Stimulated activated CD4-positive, alpha-beta T cell treated with anti-CD3 and anti-CD28 coated beads, Interleukin-15, amount 100 ng/mL, for 48 hours (primary cell): ENCODE measurements at places on chromosomes 1 and 21.

DNA sequence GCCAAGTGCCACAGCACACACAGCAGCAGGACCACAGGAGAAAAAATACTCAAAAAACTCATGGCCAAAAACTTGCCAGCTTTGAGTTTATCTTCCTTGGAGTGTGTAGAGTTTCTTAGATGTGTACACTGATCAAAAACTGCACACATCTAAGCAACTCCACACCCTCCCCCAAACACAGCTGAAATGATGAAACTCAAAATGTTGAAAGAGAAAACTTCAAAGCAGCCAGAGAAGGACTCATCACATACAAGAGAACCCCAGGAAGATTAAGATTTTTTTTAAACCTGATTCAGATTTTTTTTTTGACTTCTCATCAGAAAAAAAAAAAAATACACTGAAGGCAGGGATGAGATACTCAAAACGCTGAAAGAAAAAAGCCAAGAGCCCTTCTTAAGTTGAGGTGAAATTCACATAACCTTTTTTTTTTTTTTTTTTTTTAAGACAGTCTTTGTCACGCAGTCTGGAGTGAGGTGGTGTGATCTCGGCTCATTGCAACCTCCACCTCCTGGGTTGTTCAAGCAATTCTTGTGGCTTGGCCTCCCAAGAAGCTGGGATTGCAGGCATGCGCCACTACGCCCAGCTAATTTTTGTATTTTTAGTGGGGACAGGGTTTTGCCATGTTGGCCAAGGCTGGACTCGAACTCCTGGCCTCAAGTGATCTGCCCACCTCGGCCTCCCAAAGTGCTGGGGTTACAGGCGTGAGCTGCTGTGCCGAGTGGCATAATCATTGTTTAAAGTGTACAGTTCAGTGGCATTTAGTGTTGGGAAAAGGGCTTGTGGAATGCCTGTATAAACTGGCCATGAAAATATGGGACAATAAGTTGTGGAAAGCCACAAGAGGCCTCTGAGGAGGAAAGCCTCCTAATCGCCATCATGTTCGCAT is 20.9 kb upstream of the PDXK start:
- DNase-seq = no peak

GRCh38 chr1:115677565-115677964 is 35.8 kb downstream of the VANGL1 start:
- DNase-seq = no peak

DNA sequence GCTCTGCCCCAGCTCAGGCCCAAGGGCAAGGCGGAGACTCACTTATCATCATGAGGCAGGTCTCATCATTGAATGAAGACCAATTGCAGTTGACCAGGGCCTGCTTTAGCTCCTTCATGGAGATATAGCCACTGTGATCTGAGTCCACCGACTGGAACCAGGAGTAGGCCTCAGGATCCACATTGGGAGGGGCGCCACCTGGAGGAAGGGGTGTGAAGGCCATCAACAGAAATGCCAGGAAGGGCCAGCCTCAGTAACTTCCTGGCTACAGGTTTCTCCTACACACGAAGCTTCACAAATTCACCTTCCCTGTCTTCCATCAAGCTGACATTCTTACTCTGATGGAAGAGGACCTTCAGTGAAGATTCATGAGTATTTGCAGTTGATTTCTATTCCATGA is 11.6 kb downstream of the PEF1 start:
- DNase-seq = peak; percentile 14

DNA sequence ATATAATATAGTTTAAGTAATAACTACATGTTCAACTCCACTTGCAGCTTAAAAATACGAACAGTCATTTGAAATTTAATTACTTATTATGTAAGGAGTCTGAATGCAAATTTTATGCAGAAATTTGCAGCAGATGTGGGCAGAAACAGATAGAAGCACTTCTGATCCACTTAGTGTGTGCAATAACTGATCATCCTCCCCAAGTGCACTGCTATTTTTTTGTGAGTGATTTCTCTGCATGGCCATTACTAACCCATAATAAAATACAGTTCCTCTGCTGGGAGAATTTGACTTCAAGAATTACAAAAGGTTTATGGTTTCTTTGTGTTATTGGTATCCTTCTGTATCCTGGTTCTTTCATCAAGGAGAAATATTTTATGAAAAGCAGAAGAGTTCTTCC is 611.5 kb upstream of the RGS18 start:
- no peak for DNase-seq
